ENCODE measurements at places on chromosomes 12 and 14.

- DNase-seq = no peak
Observed at GRCh38 chr12:2299206-2299605, 246.4 kb downstream of the CACNA1C start.

GRCh38 chr12:70194076-70194475 lies 49.2 kb upstream of the CNOT2 start:
- no peak for DNase-seq

- DNase-seq = no peak
Observed at GRCh38 chr14:102491366-102491765, 18.2 kb downstream of the ANKRD9 start.

DNA sequence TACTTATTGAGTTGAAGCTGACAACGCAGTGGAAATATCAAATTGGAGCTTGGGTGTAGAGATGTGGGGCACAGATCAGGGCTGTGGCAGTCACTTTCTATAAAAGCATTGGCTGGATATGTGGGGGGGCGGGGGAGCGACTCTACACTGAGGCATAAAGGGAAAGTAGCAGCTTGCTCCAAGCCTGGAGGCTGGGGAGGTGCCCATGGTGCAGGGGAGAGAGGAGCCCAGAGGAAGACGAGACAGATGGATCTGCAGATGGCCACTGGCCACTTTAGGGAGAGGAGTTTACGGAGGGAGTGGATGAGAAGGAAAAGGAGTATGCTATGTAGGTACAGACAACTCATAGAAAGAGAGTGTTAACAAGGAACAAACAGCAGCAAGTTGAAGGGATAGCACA lies 13.5 kb upstream of the NGB start:
- no peak for DNase-seq

GRCh38 chr12:17511369-17511768 lies 578.6 kb downstream of the RERGL start:
- no peak for DNase-seq

DNA sequence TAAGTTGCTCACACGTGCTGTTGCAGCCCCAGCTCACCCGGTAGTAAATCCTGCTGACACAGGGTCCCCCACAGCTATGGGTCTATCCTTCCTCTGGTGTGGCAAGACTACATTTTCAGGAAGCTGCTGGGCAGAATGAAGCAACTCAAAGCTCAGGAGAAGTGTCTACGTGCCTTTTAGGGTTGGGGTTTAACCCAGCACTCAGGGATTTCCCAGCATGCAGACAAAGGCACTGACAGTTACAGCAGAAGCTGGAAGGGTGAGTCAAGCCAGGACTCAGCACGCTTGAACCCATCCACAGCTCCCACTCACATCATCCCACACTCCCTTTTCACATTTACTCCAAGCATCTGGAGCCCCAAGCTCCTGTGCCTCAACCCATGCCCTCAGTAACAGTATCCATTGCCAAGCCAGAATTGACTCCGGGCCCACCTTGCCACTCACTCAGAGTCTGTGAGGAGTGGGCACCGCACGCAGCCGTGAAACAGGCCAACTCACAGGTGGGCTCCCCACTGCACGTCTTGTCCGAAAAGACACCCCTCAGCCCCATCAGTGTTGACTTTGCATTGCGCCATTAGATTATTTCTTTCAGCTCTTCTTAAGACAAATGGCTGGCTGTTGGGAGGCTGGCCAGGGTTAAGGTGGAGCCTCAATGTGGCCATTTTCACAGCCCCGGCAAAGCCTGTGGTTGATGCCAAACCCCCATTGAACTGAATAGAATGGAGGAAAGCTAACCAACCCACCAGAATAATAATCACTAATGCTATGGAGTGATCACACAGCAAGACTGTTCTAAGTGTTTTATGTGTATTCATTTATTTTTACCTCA lies 59.6 kb downstream of the ZFP36L1 start:
- DNase-seq = no peak

GRCh38 chr14:26730929-26731618 lies 133.2 kb upstream of the NOVA1 start:
- peak; percentile 15 for DNase-seq

Measured in HCEC 1CT (cell line).